Glutamatergic neuron (in vitro differentiated cells): ENCODE measurements at places on chromosomes 2 and 18. TPM values are rescaled to one million over a fixed set of nuclear protein-coding genes. Genes with fewer than 3 reads are reported as not detected.

DNA sequence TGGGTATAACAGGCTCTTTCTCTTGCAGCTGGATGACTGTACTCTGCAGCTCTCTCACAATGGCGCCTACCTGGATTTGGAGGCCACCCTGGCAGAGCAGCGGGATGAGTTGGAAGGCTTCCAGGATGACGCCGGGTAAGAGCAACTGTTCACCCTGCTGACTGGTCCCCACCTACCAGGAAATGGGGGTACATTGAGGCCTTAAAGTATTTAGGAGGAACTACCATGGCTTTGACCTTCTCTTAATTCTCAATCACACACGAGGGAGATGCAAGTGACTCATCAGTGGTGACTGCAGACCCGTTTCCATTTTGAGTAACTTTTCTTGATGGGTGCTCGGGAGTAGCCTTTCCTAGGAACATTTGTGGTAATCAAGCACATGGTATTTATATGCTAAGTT is 58.0 kb downstream of the FHOD3 start:
- no peak for DNase-seq

DNA sequence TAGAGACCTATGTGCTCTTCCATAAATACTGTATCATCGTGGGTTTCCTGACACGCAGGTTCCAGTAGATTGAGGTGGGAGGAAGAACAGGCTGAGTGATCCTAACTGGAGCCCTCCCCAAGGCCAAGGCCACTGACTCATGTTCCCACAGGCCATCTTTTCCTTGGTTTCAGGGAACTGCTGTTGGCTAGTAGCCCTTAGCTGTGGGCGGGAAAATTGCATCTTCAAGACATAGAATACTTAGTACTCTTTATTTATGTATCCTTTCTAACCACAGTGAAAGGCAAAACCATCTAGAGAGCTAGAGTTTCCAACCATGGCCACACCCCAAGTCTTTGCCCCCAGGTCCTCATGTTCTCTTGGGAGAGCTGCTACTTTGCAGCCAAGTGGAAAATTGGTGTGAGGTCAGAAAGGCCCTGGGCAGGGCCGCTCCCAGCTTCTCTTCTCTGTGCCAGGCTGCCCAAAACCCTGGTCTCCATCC is 55.9 kb downstream of the COPS8 start:
- no peak for DNase-seq

- no peak for DNase-seq
These were observed 247.8 kb downstream of the DOK6 start for GRCh38 chr18:69648486-69648885.

DNA sequence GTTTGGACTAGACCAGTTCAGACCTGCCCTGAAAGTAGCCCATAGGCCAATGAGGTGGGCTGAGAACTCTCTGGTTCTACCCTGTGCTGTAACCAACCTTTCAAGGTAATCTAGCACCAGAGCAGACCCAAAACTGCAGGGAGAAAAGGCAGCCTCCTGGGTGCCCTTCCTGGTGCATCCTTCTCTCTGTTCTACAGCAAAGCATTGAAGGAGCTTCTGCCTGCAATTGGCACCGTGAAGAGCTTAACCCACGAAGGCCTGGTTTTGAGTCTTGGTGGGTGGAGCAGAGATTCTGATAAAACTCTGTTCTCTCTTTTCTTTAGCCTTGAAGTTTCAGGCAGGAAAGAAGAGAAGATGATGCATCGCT is 55.5 kb downstream of the LIPG start:
- no peak for DNase-seq

DNA sequence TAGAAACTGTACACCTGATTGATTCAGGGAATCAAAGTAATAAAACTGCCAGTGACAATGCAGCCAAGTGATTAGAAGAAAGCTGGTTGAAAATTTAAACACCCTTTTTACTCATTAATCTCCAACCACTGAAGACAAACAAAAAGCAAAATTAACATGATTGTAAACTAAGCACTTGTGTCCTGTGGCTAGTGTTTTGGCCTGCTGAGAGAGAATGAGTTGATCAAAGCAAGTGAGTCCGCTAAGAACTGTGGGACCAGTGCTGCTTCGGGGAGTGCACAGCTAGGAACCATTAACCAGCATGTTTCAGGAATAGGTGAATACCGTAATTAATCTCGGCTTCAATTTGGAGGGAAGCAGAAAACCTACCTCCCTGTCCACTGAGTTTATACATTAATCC is 13.6 kb upstream of the PAPOLG start:
- no peak for DNase-seq

Gene CCDC85A
- 12.1 TPM for total RNA-seq
